ENCODE measurements at places on chromosomes 7 and 10.

DNA sequence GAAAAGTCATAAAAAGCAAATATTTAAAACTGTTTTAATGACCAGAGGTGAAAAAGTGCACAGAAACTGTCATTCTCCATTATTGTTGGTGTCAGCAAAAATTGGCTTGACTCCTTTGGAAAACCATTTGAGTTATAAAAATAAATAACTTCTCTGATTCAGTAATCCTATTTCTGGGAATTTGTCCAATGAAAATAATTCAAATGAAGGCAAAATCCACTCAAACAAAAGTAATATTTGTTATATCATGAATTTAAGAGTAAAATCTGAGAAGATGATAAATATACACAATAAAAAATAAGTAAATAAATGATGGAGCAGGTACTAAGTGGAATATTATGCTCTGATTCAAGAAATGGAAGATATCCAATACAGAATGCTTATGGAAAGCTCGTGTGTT, 326.6 kb upstream of the KLF6 start:
- no peak for DNase-seq

- DNase-seq, result no peak
These were observed 6.9 kb downstream of the PFKP start for GRCh38 chr10:3074145-3074665.

GRCh38 chr10:86971232-86971991, 3.1 kb downstream of the ADIRF start:
- DNase-seq, result peak; percentile 95

DNA sequence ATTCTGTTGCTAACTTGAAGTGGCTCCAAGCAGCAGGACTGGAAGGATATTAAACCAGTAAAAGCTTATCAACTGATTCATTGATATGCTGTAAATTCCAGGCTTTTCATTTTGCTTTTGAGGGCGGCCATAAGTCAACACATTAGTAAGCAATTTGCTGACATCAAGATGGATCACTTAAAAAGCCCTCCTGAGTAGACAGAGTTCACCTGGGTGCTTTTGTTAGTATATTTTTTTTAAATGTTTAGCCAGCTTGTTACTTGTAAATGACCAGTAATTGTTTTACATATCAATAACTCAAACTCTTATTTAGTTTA, 26.5 kb downstream of the RNF32 start:
- DNase-seq, result no peak

GRCh38 chr7:43844662-43845061, 24.7 kb downstream of the MRPS24 start:
- DNase-seq, result no peak

GRCh38 chr10:79435271-79436065, 10.0 kb downstream of the ZCCHC24 start:
- no peak for DNase-seq

- DNase-seq, result no peak
These were observed 123.6 kb downstream of the NKX6-2 start for GRCh38 chr10:132662186-132662920.

DNA sequence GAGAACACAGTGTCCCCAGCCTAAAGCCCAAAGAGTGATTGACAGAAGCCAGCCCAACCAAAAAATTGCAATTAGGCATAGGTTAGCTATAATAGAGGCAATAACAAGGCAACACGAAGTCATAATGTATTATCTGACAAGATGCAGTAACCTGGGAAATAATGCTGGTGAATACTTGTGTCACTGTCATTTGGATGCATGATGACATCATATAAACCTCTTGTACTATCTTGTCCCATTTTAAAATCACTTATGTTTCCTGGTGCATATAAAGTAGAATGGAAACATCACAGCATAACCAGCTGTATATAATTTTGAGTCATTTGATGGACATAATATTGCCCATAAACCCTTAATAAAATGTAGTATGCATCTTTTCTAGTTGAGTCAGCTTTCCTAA, 1138.3 kb upstream of the LRRTM3 start:
- DNase-seq, result no peak

GRCh38 chr10:3720228-3721019, 64.6 kb downstream of the KLF6 start:
- DNase-seq, result no peak

GRCh38 chr7:2520131-2520760, 672 bp downstream of the LFNG start:
- no peak for DNase-seq

DNA sequence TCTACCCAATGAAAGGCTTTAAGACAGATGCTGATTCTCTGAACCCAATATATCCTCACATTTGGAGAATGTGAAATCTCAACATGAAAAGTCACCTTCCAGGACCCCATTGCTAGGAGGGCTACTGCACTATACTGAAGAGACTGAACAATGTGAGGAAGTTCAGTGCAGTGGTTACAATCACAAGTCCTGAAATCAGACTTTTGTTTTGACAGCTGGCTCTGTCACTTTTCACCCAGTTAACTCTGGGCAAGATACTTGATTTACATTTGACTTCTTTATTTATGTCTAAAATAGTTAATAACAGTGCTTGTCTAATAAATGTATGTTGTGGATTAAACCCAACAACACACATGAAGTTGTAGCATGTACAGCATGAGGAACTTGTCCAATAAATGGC, 14.8 kb upstream of the VWDE start:
- DNase-seq, result no peak

GRCh38 chr7:113289140-113289740, 170.9 kb upstream of the SMIM30 start:
- no peak for DNase-seq

- no peak for DNase-seq
These were observed 638 bp upstream of the TRAPPC14 start for GRCh38 chr7:100159099-100159623.

DNA sequence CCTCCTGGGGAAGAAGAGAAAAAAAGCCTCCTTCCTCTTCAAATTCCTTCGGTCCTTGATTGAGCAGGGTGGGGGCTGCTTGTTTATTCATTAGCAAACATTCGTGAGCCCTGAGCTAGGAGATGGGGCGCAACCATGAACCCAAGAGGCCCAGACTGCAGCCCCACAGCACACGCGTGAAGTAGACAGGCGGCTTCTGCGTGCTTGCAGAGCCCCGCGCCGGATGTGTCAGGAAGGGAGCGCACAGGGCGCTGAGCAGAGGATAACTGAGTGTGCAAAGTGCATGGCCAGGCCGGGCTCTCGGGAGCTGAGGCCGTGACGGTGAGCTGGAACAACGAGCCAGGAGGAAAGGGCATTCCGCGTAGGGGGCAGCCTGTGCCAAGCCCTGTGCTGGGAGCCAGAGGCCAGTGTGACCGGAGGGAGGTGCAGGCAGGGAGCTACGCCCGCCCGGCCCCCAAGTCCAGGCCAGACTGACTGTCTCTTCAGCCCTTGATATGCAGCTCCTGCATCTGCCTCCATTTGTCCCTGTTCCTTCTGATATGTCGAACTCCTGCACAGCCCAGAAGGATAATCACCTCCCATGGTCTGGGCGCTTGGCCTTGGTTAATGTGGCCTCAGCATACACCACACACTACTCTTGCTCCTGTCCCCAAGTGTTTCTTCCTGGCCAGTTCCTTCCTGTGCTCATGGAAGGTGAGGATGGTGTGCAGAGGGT, 4.6 kb downstream of the FOXL3 start:
- peak; percentile 61 for DNase-seq

- DNase-seq, result no peak
These were observed 55.8 kb downstream of the CTBP2 start for GRCh38 chr10:125104559-125104958.

DNA sequence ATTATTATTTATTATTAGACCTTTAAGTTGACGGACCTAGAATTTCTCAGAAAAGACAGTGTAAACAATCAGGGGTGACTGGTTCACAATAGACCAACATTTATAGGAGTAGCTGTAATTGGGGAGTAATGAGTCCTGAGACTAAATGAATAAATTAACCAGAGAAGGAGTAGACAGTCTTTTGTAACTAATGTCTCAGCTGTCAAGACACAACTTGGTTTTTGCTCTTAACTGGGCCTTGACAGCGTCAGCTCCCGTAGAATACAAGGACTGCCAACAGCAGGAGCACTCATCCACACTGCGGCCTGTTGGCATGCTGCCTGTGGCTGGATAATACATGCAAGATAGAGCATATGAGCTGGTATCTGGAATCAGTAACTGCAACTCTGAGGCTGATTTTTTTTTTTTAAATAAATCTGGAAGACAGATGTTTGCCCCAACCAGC, 123.9 kb downstream of the CACNA2D1 start:
- peak; percentile 41 for DNase-seq

GRCh38 chr7:85392789-85393188, 205.9 kb upstream of the SEMA3D start:
- DNase-seq, result no peak

GRCh38 chr7:8441106-8441965, 7.9 kb downstream of the NXPH1 start:
- DNase-seq, result no peak
